ENCODE measurements at places on chromosomes 2 and 18.

DNA sequence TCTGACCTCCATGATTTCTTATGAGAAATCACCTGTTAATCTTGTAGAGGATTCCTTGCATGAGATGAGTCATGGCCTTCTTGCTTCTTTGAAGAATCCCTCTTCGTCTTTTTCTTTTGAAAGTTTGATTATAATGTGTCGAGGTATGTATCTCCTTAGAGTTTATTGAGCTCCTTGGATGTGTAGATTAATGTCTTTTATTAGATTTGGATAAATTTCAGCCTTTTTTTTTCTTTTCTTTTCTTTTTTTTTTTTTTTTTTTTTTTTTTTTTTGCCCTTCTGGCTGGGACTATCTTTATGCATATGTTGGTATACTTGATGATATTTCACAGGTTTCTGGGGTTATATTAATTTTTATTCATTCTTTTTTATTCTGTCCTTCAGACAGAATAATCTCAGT lies 72.3 kb upstream of the ITGA4 start:
- no peak for DNase-seq

DNA sequence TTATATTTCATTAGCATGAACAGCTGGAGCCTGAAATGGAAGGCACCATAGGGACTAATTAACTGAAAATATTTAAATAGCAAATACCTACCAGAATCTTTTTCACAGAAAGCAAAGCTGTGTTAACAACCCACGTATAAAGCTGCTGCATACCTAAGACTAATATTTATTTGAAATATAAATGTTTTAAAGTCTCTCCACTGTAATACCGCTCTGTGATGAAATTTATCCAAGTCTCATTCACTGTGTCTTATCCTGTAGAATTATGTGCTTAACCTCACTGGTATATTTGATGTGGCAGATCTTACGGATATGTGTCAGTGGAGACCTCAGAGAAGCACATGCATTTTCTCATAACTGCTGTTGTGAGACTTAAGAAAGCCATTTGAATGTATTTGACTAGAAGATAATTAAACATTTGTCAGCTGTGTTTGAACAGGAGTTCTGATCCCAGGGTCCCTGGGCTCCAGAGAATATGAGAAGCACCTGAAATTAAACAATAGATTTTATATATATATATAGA lies 373.3 kb downstream of the ZNF804A start:
- DNase-seq: no peak

DNA sequence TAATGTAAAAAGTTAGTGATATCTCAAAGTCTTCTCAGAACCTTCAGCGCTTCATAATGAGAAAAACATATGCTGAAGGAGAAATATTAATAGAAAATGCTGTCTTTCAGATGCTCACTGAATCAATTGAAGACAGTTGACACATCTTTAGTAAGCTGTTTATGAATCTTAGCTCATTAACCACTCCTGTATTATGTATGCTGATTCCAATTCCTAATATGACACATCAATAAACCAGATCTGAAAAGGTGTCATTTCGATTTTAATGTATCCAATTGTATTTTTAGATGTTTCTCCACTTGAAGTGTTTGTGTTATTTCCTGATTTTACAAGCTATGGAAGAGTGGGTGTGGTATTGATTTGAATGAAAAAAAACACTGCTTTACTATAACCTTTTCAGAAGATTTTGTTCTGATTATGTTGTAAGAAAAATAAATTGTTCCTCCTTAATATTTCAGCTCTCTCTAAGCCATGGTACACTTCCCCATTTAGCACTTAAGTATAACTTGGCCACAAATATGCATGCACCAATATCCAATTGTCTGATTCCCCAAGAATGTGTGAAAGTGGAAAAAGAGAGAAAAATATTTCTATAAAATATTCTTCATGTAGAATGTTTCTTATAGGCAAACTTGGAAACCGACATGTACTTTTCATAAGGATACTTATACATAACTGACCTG lies 569.8 kb downstream of the ARHGAP15 start:
- DNase-seq: no peak

DNA sequence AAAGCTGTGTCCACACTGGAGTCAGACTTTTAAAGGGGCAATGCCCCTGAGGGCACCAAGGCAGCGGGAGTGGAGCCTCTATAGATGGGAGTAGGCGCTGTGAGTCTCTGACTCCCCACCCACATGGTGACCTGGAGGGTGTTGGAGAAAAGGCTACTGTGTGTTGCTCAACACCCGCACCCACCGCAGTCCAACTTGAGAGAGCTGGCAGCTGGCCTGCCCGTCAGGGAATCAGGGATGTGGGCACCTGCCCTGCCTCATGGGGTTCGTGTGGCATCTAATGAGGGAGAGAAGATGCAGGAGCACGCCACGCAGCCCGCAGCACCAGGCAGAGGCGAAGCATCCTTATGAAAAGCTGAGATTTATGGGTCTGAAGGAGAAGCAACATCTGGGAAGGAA lies 84.2 kb downstream of the KLHL29 start:
- no peak for DNase-seq

GRCh38 chr18:13642440-13642827 lies 83.9 kb downstream of the FAM210A start:
- DNase-seq: no peak
